Stimulated activated memory B cell treated with anti-CD40 and anti-IgM and Interleukin-4, amounts not matched to agents 10 μg/mL and 1 μg/mL and 100 μg/mL, for 72 hours (primary cell): ENCODE measurements at places on chromosomes 2 and 18.

- no peak for ATAC-seq
Measured at GRCh38 chr2:72077702-72078169, 69.9 kb downstream of the CYP26B1 start.

DNA sequence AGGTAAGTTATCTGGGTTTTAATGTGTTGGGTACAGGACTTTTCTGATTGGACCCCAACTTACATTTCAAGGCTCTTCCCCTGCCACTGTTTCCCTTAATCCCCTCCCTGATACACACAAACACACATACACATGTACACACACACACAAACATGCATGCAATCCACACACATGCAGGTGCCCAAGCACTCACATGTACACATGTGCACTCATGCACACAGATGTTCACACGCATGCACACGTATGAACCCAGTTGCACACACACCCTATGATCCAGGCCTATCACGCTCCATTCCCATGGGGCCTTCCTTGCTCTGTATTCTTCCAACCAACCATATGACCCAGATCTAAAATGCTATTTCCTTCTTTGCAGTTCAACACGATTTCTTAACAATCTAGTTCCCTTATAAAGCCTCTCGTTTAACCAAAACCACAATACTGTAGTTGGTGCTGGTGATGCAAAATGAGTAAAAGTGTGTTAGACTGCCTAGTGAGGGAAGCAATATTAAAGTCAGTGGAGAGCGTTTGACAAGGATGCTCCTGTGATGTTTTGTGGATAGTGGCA is 11.1 kb downstream of the SERPINB8 start:
- no peak for ATAC-seq

- no peak for ATAC-seq
Measured at GRCh38 chr2:9658972-9659371, 28.2 kb upstream of the YWHAQ start.

DNA sequence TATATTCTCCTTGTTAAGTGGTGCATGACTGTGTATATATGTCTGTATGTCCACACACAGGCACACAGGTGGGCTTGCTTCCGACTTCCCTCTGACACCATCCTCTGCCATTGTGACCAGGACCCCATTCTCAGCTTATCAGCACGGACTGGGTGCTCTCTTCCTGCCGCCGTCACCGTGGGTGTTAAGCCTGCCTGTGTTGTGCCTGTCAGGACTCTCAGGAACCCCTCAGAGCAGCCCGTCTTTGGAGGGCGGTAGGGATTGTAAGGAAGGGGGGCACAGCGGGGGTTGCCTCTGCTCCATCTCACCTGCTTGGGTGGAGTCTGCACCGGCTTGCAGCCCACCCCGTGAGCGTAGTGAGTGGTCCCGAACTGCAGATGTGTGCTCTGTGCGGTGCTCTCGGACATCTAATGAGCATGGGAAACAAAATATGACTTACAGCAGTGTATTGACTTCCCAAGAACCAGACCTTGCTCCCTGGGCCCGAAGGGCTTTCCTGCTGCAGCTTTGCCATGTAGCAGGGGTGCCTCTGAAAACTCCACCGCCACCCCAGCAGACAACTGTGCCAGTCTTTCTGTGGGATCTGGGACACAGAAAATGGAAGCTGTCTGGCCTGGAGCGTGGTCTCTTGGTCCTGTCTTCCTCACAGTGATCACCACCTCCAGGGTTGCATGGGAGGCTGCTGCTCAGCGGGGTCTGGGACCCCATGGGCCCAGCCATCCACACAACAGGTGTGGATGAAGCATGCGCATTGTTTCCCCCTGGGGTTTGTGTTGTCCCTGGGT is 58.9 kb downstream of the SH3RF3 start:
- ATAC-seq: no peak

GRCh38 chr2:70613521-70613920 is 59.9 kb upstream of the TGFA start:
- ATAC-seq: no peak

- ATAC-seq: no peak
Measured at GRCh38 chr2:82000606-82001005, 1696.1 kb upstream of the LRRTM1 start.

DNA sequence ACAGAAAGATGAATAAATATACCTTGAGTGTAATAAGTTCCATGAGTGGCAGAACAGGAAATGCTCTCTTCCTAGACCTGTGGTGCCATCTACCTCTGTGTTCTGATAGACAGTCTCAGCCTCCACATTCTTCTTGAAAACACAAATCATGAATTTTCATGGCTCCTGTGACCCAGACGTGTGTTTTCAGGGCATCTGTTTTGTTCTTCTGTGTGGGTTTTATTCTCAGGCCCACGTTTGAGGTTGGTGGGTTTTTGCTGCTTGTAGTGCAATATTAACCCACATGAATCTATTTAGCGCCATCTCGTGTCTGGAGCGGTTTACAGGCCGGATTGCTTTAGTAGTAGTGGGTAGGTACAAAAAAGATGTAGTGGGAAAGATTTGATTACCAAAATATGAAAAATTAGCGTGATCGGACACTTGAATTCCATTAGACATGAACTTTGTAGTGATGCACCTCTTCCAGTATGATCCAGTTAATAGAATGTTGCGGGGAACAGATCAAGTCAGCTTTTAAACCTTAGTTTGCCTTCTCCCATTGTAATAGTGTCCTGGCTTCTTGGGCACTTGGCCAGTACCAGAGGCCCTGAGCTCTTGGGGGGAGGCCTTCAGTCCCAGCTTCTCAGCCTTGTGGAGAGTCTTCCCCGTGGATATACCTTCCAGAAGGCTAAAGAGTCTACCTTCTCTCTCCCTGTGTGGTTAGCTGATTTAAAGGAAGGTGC is 256.5 kb downstream of the TPGS2 start:
- ATAC-seq: peak; percentile 20

GRCh38 chr2:25341753-25342371 is at the start of gene DNMT3A:
DNMT3A (minus strand) TSS chr2:25341925; CDS start chr2:25313984, 27,941 bp downstream.
- peak; percentile 60 for ATAC-seq

- no peak for ATAC-seq
Measured at GRCh38 chr18:23701017-23701416, 11.8 kb downstream of the LAMA3 start.

- no peak for ATAC-seq
Measured at GRCh38 chr2:128721096-128721495, 402.4 kb upstream of the HS6ST1 start.

GRCh38 chr2:66813976-66814375 is 379.1 kb downstream of the MEIS1 start:
- no peak for ATAC-seq

- ATAC-seq: no peak
Measured at GRCh38 chr2:156739301-156739700, 303.1 kb downstream of the GPD2 start.

GRCh38 chr2:26708457-26708856 is 15.9 kb downstream of the KCNK3 start:
- ATAC-seq: no peak

DNA sequence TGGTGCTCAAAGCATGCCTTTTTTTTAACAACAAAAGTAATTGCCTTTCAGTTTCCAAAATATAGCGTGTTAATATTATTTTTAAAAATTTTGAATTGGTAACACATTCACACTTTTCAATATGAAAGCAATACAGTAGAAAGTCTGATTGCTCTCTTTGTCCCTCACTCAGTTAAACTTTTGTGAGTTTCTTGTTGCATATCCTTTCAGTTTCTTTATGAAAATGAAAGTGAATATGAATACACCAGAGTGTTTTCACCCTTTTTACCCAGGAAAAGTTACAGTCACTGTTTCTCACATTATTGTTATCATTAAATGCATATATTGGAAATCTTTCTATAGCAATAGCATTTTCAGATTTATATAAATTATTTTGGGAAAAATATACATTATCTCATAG is 377.4 kb upstream of the CRIM1 start:
- ATAC-seq: no peak

- no peak for ATAC-seq
Measured at GRCh38 chr2:231364061-231364460, 31.4 kb upstream of the B3GNT7 start.

DNA sequence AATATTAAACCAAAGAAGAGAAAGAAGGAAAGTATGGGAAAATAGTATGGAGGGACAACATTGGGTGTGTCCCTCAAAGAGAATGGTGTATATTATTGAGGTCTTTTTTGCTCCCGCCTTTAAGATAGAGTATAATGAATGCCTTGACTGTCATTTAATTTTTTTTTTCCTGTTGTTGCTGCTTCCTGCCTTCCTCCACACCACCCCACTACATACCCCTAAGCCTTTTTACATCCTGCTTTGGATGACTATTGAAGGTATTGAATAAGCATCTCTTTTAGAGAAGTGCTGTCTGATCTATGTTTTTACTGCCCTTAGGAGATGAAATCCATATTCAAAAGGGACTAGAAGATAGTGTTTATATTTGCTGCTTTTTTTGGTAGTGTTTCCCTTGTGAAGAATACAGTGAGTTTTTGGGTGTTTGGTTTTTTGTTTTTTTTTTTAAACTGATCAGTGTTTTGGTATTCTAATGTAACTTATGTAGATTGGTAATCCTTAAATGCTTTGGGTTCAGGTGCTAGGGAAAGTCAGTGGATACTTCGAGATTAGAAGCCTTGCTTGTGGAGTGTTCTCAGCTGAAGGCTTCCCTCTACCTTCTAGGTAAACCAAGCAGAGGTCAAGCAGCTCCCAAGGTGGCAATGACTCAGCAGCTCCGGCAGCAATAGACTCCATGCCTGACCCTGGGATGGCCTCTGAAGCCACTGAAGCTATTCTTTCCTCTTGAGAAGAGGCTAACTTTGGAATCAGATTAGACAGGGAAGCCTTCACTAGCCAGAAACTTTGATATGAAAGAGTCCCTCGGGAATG is 5.0 kb downstream of the FZD7 start:
- no peak for ATAC-seq

DNA sequence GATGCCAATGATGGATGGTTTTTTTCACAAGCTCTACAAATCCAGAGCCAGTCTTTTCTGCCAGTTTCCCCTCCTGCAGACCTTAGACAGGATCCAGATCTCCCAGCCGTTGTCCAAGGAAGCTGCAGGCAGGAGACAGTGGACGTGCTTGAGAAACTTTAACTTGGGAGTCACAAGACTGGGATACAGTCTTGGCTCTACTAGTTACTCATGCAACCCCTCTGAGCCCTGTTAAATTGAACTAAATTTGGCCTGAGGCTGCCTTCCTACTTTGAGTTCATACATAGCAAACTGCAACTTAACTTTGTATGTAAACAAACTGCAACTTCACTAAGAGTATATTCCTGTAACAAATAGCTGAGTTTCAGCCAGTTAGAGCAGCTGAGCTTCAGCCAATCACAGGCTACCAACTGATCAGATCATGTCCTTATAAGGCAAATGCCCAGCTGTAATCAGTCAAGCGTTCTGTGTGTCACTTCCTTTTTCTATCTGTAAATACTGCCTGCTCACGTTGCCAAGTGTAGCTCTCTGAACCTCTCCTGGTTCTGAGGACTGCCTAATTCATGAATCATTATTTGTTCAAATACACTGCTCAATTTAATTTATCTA is 140.9 kb downstream of the CAPN13 start:
- peak; percentile 72 for ATAC-seq

GRCh38 chr2:26780203-26780760 is 5.6 kb upstream of the CENPA start:
- ATAC-seq: no peak

DNA sequence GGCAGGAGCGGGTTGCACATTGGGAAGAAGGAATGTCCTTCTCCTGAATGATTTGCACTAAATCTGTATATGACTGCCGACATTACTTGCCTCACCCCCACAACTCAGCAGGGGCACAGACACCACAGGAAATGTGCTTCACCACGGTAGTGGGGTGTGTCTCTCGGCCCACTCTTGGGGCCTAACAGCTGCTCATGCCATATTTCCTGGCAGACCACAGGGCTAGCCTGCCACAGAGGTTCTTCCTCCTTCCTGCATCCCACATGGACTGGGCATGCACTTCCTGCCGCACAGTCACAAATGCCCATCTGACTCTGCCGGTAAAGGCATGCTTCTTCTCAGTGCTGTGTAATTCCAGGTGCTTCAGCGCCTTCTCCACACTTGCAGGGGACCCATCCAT is 10.3 kb upstream of the PAPOLG start:
- ATAC-seq: no peak

DNA sequence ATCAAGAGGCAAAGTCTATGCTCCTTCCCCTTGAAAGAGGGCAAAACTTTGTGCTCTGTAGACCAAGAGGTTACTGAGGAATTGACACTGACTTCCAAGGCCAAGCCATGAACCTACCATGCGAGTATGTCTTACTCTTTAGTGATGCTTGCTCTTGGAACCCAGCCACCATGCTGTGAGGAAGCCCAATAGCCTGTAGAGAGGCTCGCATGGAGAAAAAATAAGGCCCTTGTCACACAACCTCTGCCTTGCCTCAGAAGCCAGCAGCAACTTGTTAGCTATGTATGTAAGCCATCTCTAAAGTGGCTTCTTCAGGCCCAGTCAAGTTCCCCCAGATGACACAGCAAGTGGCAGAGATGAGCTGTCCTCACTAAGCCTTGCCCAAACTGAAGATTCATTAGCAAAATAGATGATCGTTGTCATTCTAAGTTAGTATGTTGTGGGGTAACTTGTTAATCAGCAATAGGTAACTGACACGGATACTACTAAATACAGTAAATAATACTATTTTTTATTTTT is 66.1 kb upstream of the RGPD5 start:
- ATAC-seq: no peak

GRCh38 chr18:5155218-5155906 is 41.7 kb downstream of the AKAIN1 start:
- ATAC-seq: no peak

DNA sequence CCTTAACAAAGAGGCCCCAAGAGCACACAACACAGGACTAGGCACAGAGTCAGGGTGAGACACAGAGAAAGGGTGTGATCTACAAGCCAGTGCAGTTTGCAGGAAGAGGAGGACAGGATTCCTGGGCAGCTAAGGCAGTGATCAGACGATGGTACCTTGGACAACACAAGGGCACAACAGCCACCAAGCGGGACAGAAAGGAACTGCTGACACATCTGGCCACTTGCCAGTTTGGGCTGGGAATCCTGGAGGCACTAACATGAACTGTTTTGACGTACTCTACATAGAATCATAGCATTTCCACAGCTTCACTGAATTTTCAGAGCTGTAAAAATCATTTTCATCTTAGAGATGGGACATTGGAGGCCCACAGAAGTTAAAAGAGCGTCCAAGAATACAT is 221.5 kb upstream of the SLC35G4 start:
- no peak for ATAC-seq

DNA sequence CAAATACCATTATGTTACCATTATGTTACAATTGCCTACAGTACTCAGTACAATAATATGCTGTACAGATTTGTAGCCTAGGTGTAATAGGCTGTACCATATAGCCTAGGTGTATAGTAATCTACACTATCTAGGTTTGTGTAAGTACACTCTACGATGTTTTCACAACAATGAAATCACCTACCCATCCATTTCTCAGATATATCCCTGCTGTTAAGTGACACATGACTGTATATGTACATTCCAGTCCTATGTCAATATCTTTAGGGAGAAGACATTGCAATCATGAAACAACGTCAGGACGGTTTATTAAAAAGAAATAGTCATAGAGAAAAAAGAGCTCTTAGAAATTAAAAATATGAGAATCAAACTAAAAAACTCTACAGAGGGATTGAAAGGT is 119.0 kb upstream of the CDC42EP3 start:
- ATAC-seq: no peak

- ATAC-seq: no peak
Measured at GRCh38 chr18:78779996-78780718, 199.5 kb upstream of the SALL3 start.

GRCh38 chr2:64273524-64274398 is 129.5 kb upstream of the PELI1 start:
- no peak for ATAC-seq
